ENCODE measurements at places on chromosomes 2 and 18.

- no peak for DNase-seq
Measured at GRCh38 chr2:33426666-33427231, 49.7 kb upstream of the RASGRP3 start.

DNA sequence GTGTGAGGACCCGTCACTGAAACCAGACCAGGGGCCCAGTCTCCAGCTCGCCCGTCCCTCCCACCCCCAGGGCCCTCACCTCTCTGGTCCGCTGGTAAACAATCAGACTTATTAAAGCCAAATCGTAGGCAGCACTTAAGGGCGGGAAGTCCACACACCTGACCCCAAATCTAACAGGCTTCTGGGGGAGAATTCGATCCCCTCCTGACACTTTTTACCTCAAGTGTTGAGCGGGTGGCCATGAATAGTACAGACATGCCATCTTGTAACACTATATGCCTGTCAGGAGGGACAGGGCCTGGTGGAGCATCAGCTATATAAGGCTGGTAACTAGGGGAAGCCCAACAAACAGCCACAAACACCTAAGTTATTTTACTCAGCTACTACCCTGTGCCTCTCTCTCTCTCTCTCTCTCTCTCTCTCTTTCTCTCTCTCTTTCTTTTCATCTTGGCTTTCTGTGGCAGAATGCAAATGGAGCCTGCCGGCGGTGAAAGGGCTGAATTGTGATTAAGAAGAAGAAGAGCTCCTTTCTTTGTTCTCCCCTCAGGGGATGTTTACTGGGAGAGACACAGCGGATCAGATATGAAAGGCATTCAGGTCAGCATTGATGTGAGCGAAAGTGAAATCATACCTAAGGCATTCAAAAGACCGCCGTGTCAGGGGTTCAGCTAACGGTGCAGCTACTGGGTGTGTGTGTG, 9.5 kb downstream of the ZEB2 start:
- DNase-seq: no peak

GRCh38 chr2:70083344-70084156, 3.7 kb upstream of the PCBP1 start:
- peak; percentile 80 for DNase-seq

DNA sequence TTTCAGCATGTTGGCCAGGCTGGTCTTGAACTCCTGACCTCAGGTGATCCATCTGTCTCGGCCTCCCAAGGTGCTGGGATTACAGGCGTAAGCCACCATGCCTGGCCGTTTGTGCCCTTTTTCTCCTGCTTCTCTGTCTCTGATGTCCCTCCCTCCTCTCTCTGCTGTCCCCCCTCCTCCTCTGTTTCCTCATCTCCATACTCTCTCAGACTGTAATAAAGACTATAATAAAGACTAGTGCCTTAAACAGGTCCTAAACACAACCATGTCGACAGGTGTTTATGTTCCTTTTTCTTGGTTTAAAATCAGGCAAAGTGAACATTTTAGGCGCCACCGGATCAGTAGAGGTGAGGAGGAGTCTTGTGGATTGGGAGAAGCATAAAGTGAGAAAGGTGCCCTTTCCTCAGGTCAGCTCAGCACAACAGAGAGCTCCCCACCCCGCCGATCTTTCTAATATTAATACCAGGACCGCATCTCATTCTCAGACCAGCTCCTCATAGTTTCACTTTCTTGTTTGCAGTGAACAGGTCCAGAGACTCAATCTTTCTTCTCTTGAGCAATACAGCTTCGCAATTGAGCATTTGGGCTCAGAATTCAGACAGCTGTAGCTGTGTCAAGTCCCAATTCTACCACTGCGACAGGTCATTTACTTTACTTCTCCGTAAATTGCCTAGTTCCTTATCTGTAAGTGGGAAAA, 23.7 kb downstream of the TIMM21 start:
- DNase-seq: no peak

DNA sequence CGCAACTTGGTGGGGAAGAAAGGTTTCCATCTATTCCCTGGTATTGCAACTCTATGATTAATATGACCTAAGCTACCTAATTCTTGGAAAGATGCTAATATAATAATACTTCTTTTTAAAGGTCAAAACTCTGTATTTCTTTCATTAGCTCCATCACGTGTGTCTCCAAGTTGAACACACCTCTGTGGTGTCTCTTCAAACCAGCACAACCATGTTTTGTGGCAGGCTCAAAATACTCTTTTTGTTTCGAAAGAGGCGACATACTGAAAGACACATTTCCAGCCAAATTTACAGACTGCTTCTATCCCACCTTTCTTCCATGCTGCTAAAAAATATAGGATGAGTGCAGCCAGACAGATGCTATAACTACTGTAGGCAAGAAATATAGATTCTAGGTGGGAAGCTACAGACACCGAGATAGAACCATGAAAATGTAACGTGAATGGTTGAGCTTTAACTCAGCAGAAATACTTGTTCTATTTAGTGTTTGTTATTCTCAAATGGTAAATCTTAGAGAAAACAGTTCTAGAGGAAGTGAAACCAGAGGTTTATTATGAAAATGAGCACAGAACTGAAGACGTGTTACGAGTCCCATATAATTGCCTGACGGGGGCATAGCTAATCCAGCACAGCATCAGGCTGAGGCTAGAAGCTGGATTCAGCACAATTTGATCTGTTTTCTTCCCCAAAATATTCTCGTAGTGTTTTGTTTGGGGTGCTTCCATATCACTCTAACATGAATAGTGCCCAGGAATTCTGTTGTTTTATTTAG, 991.5 kb upstream of the FANCL start:
- DNase-seq: no peak

All from T-helper 2 cell treated with Interferon-gamma antibody and Interleukin-4, amounts not matched to agents 5 μg/mL and 100 μg/mL, for 36 hours (primary cell).